Activated naive CD4-positive, alpha-beta T cell treated with anti-CD3 and anti-CD28 coated beads for 36 hours (primary cell): ENCODE measurements at places on chromosomes 5 and 9. TPM values are rescaled to one million over a fixed set of nuclear protein-coding genes. Genes with fewer than 3 reads are reported as not detected.

N4BP3 gene
- 1.6 TPM for total RNA-seq

CARD6 gene
- 1.4 TPM for total RNA-seq

HMCN2 gene
- total RNA-seq, result not detected

BSPRY gene
- 7.7 TPM for total RNA-seq

GBGT1 gene
- 3.9 TPM for total RNA-seq

PPP3R2 gene
- total RNA-seq, result not detected

PDCD1LG2 gene
- total RNA-seq, result 0.10 TPM

NME5 gene
- not detected for total RNA-seq

- H3K4me1 ChIP-seq, result no peaks in the 10 kb centered on the region
- no peak overlapping the region for H3K27ac ChIP-seq
- DNase-seq, result no peak
- H3K36me3 ChIP-seq, result no peaks in the 10 kb centered on the region
- peaks cover 4% of the 10 kb centered on the region for H3K27me3 ChIP-seq
These were observed 173.2 kb downstream of the GAS1 start for GRCh38 chr9:86774116-86774515.

DNA sequence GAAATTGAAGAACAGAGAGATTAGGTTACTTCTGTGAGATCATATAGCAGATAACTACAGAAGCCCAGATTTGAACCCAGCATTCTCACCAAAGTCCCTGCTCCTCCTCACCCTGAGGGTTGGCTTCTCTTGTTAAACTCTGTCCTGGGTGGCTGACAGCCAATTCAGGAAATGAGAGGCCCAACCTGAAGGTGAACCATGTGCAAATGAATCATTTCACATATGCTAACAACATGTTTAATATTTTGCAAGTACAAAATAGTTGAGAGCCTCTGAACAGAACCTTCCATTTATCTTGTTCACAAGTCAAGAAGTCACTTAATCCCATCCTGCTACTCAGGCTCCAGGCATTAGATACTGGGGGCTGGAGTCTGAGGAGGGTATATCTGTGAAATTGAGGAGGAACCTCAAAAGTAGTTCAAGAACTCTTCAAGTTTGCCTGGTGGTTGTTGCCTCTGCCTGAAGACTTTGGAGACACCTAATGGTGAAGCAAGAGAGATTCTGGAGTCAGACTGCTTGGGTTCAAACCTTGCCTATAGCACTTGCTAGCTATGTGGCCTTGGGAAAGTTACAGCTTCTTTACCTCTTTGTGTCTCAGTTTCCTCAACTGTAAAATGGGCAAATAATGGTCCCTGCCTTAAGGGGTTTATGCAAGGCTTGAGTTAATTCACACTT is 564.0 kb downstream of the PSAT1 start:
- H3K36me3 ChIP-seq, result no peaks in the 10 kb centered on the region
- no peak overlapping the region for H3K4me3 ChIP-seq
- H3K27ac ChIP-seq, result no peak overlapping the region
- DNase-seq, result no peak
- no peaks in the 10 kb centered on the region for H3K4me1 ChIP-seq
- H3K27me3 ChIP-seq, result no peaks in the 10 kb centered on the region

GRCh38 chr5:61673007-61673735 is 341.1 kb downstream of the ZSWIM6 start:
- no peak overlapping the region for H3K27ac ChIP-seq
- H3K4me1 ChIP-seq, result no peaks in the 10 kb centered on the region
- H3K4me3 ChIP-seq, result no peak overlapping the region
- DNase-seq, result no peak
- no peaks in the 10 kb centered on the region for H3K36me3 ChIP-seq
- H3K27me3 ChIP-seq, result peaks cover 16% of the 10 kb centered on the region

DNA sequence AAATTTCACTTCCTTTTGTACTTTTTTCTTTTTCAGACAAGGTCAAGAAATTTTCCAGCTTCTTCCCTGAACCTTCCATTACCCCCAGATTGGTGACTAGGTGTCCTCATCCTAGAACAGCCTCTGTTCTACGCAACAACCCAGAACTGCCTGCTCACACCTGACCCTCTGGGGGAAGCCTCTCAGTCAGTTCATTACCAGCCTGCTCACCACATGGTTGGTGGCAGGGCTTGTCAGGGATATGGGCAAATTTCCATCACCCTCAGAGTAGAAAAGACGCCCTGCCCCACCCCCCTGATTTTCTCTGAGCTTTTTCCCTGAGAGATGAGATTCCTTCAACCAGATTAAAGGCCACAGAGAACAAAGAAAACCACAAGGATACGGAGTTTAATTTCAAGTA is 5.3 kb upstream of the CFAP95 start:
- no peaks in the 10 kb centered on the region for H3K36me3 ChIP-seq
- peaks cover 21% of the 10 kb centered on the region for H3K4me1 ChIP-seq
- H3K27ac ChIP-seq, result no peak overlapping the region
- H3K4me3 ChIP-seq, result no peak overlapping the region
- no peak for DNase-seq

DNA sequence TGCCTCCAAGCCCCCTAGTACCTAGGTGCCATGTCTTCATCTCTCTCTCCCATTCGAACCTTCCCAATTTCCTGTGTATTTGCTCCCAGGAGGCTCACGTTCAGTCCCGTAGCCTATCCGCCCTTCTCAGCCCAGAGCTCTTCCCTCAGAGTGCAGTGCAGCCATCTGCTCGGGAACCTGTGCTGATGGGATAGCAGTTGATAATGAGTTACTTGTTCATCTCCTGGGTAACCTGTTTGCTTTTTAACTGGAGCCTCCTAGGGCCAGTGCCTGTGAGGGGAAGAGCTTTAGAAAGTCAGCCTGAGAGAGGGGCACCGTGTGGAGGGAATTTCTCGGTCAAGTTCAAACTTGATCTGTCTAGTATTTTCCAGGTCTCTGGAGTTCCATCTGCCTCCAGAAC is 229.8 kb upstream of the IL12B start:
- peaks cover 5% of the 10 kb centered on the region for H3K27me3 ChIP-seq
- no peak overlapping the region for H3K27ac ChIP-seq
- no peak overlapping the region for H3K4me3 ChIP-seq
- no peak for DNase-seq
- H3K4me1 ChIP-seq, result no peaks in the 10 kb centered on the region

DNA sequence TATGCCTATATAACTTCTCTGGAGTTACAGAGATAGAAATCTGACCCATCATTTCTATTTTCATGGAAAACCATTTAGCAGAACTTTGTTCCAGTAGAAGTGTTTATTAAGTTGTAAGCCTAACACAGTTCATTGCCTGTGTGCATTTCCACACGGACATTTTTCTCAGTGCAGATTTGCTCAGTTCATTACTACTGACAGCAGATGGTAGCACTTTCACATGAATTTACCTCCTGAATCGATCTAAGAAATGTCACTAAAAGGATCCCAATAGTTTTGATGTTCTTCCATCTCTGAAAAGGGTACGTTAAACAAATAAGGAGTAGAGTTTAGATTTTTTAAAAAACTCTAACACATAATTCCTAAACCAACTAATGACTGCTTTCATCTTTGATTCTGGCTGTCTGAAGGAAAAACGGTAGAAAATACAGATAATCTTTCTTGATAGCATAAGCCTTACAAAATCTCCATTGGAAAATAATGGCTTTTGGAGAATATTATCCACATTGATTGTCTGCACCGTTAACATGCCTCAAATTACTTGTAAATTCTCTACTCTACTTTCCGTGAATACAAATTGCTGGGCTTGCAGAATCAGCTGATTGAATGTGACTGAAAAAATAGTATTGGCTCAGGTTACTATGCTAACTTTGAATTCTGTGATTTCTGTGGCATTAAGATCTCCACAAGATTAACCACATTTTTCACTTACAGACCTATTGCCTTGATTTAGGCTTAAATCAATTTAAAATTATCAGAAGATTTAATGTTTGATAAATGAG is 33.1 kb downstream of the RPS23 start:
- no peaks in the 10 kb centered on the region for H3K4me1 ChIP-seq
- H3K4me3 ChIP-seq, result no peak overlapping the region
- no peaks in the 10 kb centered on the region for H3K27me3 ChIP-seq
- peaks cover 7% of the 10 kb centered on the region for H3K36me3 ChIP-seq
- no peak overlapping the region for H3K27ac ChIP-seq

GRCh38 chr5:89053547-89053946 is 170.6 kb upstream of the MEF2C start:
- no peak overlapping the region for H3K27ac ChIP-seq
- H3K4me3 ChIP-seq, result no peak overlapping the region
- H3K4me1 ChIP-seq, result no peaks in the 10 kb centered on the region

DNA sequence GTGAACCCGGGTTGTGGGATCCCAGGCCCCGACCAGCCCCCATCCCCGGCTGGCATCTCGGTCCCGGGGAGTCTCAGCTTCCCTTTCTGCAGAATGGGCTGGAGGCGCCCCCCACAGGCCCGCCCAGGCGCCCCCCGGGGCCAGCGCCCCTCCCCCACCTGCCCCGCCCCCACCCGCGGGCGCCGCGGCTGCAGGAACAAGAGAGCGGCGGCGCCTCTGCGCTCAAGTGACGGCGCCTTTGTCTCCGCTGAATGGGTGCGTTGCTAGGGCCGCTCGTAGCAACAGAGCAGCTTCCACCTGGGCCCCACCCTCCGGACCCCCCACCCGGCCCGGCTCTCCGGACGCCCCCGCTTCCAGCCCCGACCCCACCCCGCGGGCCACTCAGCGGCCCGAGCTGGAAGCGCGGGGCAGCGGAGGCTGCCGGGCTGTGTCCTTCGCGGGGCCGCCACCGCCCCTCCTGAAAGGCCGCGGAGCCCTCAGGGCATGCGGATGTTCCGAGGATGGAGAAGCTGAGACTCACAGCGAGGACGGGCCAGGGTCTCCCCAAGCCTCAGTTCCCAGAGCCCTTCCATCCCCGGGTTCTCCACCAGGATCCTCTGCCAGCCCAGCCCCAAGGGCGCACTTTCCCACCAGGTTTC is 27.5 kb downstream of the ADGRD2 start:
- no peak for DNase-seq
- H3K4me1 ChIP-seq, result no peaks in the 10 kb centered on the region
- H3K27ac ChIP-seq, result no peak overlapping the region
- no peaks in the 10 kb centered on the region for H3K36me3 ChIP-seq
- H3K27me3 ChIP-seq, result peaks cover 18% of the 10 kb centered on the region
